ENCODE measurements at places on chromosomes 4 and X.

DNA sequence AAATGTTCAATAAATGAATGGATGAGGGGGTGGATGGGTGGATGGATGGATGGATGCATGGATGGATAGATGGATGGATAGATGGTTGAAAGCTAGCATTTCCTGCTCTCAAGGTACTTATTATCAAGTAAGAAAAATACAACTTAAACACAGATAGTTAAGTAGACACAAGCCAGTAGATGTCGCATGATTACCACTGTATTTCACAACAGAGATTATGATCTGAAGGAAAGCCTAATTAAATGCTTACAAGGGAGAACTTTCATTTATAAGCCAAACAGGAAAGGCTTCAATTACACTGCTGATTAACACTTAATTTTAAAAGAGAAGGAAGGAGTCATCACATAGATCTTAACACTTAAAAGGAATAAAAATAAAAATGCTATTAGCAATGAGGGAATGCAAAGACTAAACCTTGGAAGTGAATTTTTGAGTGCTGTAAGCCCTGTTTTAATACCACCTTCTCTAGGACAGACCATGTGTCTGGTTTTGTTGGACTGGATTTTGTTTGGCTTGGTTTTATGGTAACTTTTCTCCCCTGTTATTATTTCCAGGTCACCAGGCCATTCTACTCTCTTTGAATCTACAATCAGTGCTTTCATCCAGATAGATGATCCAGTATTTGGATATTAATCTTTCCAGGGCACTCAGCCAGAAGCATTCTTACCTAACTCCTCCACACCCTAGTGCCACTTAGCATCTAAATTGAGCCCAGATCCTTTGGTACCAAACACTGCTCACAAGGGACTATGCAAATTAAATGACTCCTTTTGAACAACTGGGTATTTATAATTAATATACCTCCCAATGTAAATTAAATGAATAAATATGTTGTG is 75.5 kb upstream of the SLC39A8 start:
- DNase-seq: no peak

DNA sequence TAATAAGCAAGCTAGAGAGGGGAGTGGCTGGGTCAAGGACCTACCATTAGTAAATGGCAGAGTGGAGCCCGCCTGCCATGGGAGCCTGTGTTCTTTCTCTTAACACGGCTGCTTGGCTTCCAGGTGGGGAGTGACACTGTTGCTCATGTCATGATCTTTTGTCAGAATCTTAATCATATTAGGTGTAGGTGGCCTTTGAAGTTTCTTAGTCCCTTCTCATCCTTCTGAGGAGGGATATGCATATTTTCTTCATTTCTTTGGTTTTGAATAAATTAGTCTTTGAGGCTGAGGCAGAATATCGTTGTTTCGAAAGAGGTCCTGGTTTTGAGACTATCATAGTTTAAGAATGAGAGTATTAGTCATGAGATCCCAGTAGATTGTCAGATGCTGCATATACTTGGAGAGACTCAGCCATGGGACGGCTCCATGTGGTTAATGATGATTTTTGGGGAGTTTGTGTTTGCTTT is 28.9 kb downstream of the SNX25 start:
- no peak for DNase-seq

DNA sequence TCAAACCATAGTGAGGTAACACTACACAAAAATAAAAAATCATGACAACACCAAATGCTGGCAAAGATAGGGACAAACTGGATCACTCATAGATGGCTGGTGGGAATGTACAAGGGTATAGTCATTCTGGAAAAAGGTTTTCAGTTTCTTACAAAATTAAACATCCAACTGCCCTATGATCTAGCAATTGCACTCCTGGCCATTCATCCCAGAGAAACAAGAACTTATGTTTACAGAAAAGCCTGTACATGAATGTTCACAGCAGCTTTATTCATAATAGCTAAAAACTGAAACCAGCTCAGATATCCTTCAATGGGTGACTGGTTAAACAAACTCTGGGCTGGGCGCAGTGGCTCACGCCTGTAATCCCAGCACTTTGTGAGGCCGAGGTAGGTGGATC is 43.3 kb downstream of the NYX start:
- DNase-seq: no peak

DNA sequence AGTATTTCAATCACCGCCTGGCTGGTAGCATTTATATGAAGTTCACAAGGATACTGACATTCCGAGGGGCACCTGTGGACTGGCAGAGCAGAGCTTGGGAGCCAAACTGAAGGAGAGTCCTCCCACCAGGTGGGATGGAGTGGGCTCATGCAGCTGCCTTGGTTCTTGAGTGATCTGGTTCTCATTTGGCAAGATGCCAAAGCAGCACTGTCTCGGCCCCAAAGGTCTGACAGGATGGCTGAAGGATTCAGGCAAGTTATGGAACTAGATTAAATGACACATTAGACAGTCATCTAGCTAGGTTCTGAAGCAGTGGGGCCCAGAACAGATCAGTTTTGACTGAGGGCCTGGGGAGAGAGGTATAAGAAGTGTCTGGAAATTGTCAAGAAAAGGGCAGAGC is 3.2 kb downstream of the FGF16 start:
- DNase-seq: no peak

- no peak for DNase-seq
Measured at GRCh38 chr4:64796581-64796980, 387.3 kb upstream of the TECRL start.

DNA sequence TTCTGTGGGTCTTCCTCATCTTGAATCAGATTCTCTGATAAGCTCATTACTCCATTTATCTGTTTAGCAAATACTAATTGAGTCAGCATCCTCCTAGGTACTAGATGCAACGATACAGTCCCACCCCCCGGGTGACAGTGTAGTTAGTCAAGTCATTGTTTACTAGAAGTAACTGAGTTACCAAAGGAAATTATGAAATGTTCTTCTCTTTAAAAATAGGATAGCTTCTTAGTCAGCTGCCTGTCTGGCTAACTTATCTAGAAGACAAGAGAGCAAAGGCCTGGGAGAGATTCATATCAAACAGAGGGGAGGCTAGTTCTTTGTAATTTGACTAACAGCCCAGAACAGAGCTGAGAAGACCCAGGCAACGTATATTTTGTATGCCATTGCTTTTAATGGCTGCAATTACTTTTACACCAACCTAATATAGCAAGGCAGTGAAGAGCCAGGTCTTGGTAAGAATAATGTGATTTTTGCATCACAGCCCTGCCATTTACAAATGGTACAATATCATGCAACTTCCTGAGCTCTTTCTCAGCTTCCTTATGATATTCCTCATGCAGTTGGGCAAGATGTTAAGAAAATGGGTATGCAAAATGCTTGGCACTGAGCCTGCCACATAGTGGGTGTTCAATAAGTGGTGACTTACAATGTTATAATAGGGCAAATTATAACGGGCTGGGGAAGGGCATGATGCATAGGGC is 149.9 kb downstream of the CHIC2 start:
- no peak for DNase-seq

DNA sequence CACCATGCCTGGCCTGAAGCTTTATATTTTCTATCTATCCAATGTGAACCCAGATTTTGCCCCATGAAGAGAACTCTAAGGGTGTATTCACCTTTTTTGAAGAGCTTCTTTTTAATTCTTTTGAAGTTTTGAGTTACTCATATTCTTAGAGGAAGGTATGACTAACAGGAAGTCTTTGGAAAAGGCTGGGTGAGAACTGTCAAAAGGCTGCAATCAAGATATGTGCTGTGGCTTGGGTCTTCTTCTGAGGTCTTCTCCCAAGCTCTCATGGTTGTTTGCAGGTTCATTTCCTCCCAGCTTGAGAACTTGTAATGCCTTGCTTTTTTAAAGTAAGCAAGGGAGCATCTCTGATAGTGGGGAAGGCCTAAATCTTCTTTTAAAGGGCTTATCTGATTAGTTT is 3.1 kb upstream of the C4orf17 start:
- no peak for DNase-seq

GRCh38 chr4:109315818-109316217 is 13.4 kb upstream of the COL25A1 start:
- DNase-seq: no peak

DNA sequence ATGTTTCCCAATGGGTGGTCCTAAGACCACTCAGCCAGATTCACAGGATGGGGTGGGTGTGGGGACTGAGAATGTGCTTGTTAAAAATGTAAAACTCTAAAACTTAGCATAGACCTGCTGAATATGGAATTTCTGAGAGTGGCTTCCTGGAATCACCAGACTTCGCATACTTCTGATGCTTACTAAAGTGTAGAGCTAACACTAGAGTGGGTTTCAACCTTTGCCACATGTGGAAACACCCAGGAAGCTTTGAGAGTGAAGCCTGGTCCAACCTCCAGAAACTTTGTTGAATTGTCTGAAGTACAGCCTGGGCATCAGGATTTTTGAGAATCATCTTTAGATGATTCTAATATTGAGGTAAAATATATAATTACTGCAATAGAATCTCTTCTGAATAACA is 167.8 kb upstream of the EDNRA start:
- DNase-seq: no peak

GRCh38 chr4:185470501-185471195 is 885 bp downstream of the CCDC110 start:
- no peak for DNase-seq

DNA sequence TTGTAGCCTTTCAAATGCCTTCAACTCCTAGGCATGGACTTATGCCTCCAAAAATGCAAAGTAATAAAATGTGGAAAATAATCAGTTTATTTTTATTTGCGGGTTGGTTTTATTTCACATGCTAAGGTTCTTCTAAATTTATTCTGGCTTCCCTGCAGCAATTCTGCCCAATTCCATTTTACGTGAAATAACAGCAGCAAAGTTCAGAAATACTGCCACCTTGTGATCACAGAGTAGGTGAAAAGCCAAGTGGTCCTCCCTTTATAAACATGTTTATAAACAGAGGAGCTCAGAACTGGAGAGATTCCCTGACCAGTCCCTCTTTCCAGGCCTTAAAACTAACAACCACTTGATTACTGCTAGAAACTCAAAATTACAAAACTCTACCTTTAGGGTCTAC is 14.7 kb upstream of the DCHS2 start:
- no peak for DNase-seq

- DNase-seq: no peak
Measured at GRCh38 chr4:40908297-40908696, 158.5 kb downstream of the NSUN7 start.

DNA sequence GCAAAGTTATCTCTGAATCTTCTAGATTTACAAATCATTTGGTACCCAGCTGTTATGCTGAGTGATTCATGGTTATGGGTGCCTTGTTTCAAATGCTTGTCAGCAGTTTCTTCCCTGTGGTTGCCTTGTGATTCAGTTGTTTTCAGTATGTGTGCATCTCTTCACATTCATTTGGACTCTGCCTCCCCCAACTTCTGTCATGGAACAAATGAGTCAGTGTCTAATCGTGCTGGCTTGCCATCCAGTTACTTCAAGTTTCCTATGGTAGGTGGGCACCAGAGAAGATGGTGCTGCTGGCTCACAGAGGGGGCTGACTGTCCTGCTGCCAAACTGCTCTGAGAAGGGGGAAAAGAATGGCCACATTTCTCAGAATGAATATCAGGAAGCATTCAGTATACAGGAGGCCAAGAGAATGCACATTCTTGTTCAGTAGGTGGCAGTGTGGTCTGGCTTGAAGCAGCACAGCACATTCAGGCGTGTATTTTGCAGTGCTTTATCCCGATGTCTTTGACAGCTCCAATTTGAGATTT is 260.9 kb downstream of the GLUD2 start:
- DNase-seq: no peak

- no peak for DNase-seq
Measured at GRCh38 chr4:154376486-154376885, 115.1 kb downstream of the DCHS2 start.

GRCh38 chrX:53412446-53412845 is 10.0 kb downstream of the SMC1A start:
- DNase-seq: no peak

DNA sequence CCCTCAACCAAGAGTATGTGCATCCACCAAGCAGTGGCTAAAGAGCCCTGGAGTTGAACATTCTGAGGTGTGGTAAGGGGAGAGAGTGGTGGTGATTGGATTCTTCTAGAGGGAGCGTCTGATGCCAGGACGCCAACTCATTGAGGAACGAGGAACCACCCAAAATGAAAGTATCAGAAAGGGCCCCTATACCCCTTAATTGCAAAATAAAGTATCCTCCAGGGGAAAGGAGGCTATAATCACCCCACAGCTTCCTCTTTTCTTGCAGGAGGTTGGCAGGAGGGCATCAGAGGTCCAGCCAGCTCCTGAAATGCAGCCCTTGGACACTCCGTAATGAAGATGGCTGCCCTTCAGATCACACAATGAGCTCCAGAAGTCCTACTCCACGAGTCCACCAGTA is 5.3 kb upstream of the KIAA1210 start:
- no peak for DNase-seq

- no peak for DNase-seq
Measured at GRCh38 chr4:122992057-122992456, 69.7 kb upstream of the NUDT6 start.

DNA sequence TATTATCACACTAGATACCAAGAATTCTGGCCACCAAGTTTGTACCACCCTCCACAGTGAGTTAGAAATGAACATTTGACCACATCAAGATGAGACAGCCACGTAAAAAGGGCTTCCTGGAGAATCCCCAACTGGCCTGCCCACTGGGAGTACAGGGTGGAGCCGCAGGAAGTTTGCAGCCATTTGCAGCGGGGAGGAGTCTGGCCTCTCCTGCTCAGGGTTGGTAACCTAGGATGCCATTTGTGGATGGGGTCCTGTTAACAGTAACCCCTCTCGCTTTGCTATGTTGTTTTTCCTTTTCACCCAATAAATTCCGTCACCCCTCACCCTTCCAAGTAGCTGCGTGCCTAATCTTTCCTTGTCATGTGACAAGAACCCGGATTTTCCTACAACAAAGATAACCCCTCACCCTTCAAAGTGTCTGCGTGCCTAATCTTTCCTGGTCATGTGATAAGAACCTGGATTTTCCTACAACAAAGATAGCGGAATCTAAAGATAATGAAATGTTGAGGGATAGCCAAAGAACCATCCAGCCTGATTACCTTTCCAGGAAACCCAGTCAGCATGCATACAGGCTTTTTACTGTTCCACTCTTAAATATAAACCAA is 245.4 kb downstream of the NAF1 start:
- DNase-seq: no peak

- peak; percentile 11 for DNase-seq
Measured at GRCh38 chr4:52588771-52589591, 70.1 kb downstream of the USP46 start.

DNA sequence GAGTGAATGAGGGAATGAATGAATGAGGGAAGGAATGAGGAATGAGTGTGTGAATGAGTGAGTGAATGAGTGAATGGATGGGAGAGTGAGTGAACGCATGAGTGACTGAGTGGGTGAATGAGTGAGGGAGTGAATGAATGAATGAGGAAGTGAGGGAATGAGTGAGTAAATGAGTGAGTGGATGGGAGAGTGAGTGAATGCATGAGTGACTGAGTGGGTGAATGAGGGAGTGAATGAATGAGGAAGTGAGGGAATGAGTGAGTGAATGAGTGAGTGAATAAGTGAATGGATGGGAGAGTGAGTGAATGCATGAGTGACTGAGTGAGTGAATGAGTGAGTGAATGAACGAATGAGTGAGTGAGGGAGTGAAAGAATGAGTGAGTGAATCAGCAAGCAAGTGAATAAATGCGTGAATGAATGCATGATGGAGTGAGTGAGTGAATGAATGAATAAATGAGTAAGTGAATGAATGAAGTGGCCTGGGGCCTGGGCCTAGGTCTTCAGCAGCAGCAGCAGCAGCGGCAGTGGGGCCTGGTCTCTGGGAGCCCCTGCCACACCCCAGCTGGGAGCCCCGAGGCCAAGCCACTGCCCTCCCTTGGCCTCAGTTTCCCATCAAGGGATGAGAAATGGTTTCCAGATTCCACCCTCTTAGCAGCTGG is 16.2 kb upstream of the PSAPL1 start:
- DNase-seq: no peak

Measured in T-helper 17 cell (primary cell).